ENCODE measurements at places on chromosomes 16 and 17. TPM values are rescaled to one million over a fixed set of nuclear protein-coding genes. Genes with fewer than 3 reads are reported as not detected.

The NPIPA5 gene
- 40.1 TPM for total RNA-seq

The HSD17B1 gene
- total RNA-seq, result 14.4 TPM

DNA sequence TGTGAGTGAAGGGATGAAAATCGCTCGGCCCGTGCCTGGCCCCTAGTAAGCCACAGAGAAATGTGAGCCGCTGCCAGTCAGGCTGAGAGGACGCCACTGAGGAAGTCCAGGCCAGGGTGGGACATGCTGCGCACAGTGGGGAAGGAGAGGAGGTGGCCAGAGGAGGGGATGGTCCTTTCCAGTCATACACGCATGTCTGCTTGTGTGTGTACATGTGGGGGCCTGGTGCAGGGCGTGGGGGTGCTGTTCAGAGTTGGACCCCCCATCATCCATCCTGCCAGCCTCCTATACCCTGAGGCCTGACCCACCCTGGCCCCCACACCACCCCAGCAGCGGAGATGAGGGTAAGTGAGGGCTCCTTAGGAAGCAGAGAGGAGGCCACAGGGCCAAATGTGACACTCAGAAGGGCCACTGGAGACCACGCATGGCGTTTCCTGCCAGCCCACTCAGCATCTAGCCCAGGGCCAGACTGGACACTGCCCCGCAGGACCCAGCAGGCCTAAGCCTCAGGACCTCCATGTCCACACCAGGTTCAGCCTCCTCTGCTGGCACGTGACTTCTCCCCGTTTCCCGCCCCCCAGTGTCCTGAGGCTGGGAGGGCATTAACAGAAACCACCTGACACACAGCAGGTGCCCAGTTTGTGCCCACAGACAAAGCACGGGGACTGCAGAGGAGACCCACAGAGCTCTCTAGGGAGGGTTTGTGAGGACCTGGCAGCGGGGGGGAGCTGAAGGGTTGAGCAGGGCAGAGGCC is 7.0 kb downstream of the DOC2A start:
- no peak for DNase-seq
- no peak overlapping the region for H3K27ac ChIP-seq
- no peaks in the 10 kb centered on the region for H3K27me3 ChIP-seq
- no peaks in the 10 kb centered on the region for H3K4me1 ChIP-seq
- no peak overlapping the region for H3K4me3 ChIP-seq

- DNase-seq, result no peak
- no peaks in the 10 kb centered on the region for H3K4me1 ChIP-seq
- H3K27ac ChIP-seq, result no peak overlapping the region
- no peaks in the 10 kb centered on the region for H3K27me3 ChIP-seq
- no peak overlapping the region for H3K4me3 ChIP-seq
Measured at GRCh38 chr17:55495239-55495638, 16.0 kb downstream of the SMIM36 start.

DNA sequence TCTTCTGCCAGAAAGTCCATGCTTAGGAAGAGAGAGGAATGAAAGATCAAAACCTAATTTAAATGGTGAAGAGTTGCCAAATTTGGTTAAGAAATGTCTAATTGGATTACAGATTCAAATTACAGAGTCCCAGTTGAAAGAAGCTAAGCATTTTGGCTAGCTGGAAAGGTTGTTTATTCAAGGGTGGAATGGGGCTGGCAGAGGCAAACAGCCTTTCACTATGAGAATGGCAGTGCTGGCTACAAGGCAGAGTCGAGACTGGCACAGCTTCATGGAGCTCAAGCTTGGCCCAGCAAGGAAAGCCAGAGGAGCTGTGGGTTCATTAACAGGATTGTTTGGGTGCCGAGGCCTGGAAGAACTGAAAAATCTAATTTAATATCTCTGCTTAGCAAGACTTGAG is 13.6 kb downstream of the MAP3K3 start:
- peaks cover 15% of the 10 kb centered on the region for H3K4me1 ChIP-seq
- H3K4me3 ChIP-seq, result no peak overlapping the region
- H3K36me3 ChIP-seq, result no peaks in the 10 kb centered on the region
- H3K27me3 ChIP-seq, result no peaks in the 10 kb centered on the region
- no peak for DNase-seq
- H3K27ac ChIP-seq, result no peak overlapping the region

The ZNF385C gene
- 26.6 TPM for total RNA-seq

DNA sequence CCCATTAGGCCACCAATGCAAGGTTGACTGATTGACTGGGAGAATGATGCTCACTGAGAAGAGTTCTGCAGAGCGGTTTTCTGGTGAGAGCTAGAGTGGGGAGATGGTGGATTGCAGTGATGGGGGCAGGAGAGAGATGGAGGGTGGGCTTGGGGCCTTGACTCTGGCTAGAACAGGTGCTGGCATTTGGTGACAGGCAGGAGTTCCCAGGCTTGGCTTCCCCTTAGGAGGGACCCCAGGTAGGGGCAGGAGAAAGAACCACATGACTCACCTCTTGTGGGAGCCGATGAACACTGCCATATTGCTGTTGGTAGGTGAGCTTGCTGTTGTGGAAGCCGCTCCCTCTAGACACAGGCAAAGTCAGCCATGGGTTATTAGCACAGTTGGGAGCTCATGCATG is 8.0 kb downstream of the CD300LB start:
- DNase-seq, result no peak
- H3K27me3 ChIP-seq, result no peaks in the 10 kb centered on the region
- no peak overlapping the region for H3K27ac ChIP-seq
- no peaks in the 10 kb centered on the region for H3K4me1 ChIP-seq

All from testis (tissue), 5 donors.